ENCODE measurements at places on chromosomes 5 and 9. TPM values are rescaled to one million over a fixed set of nuclear protein-coding genes. Genes with fewer than 3 reads are reported as not detected.

Gene SPATA31A3
- not detected for total RNA-seq

Gene SV2C
- 0.24 TPM for total RNA-seq

Gene ZNF608
- total RNA-seq, result 75.0 TPM

Gene LECT2
- total RNA-seq, result not detected

Gene ANXA2R
- 0.63 TPM for total RNA-seq

Gene EPB41L4B
- total RNA-seq, result 2.0 TPM

Gene IRX2
- 122 TPM for total RNA-seq

Gene WDR38
- not detected for total RNA-seq

Gene TEX48
- total RNA-seq, result not detected

Gene PCDHA12
- total RNA-seq, result 9.5 TPM

Gene F2RL2
- total RNA-seq, result 0.98 TPM

Gene GABRA1
- total RNA-seq, result not detected

Gene LCN10
- not detected for total RNA-seq

Gene PRRX2
- total RNA-seq, result 10.2 TPM

Gene NR6A1
- total RNA-seq, result 19.8 TPM

Gene EFNA5
- 12.0 TPM for total RNA-seq

Gene PCDHGC5
- total RNA-seq, result 0.74 TPM

Gene LMX1B
- 0.14 TPM for total RNA-seq

Gene SAP30L
- total RNA-seq, result 20.8 TPM

Gene OBP2B
- total RNA-seq, result not detected

Gene SLC4A9
- not detected for total RNA-seq

Gene IL5
- not detected for total RNA-seq

Gene COL23A1
- 19.7 TPM for total RNA-seq

Gene ARL10
- total RNA-seq, result 29.5 TPM

Gene LYSMD3
- 11.1 TPM for total RNA-seq

Gene AKNA
- 20.6 TPM for total RNA-seq

Gene NRARP
- total RNA-seq, result 16.5 TPM

Gene PFN3
- total RNA-seq, result not detected

Gene ARHGEF39
- 12.6 TPM for total RNA-seq

Gene PDE6A
- total RNA-seq, result not detected

Gene CXCL14
- total RNA-seq, result 1.2 TPM

Gene FAM151B
- total RNA-seq, result 1.0 TPM

Gene ANGPTL2
- total RNA-seq, result 3.6 TPM

Gene ALDH1A1
- total RNA-seq, result 3.0 TPM

Gene KLF4
- total RNA-seq, result 0.56 TPM

Gene ACER2
- 1.9 TPM for total RNA-seq

Measured in cardiac muscle cell (in vitro differentiated cells and primary cell).